NCI-H2171 (cell line): ENCODE measurements at places on chromosomes 1 and 21.
A peak's percentile ranks its signal among the peaks of the same experiment; 100 is the strongest.

- no peak for DNase-seq
Observed at GRCh38 chr1:228544021-228544850, 57.1 kb downstream of the RNF187 start.

GRCh38 chr1:101907264-101907663 is 89.5 kb downstream of the OLFM3 start:
- DNase-seq: no peak

DNA sequence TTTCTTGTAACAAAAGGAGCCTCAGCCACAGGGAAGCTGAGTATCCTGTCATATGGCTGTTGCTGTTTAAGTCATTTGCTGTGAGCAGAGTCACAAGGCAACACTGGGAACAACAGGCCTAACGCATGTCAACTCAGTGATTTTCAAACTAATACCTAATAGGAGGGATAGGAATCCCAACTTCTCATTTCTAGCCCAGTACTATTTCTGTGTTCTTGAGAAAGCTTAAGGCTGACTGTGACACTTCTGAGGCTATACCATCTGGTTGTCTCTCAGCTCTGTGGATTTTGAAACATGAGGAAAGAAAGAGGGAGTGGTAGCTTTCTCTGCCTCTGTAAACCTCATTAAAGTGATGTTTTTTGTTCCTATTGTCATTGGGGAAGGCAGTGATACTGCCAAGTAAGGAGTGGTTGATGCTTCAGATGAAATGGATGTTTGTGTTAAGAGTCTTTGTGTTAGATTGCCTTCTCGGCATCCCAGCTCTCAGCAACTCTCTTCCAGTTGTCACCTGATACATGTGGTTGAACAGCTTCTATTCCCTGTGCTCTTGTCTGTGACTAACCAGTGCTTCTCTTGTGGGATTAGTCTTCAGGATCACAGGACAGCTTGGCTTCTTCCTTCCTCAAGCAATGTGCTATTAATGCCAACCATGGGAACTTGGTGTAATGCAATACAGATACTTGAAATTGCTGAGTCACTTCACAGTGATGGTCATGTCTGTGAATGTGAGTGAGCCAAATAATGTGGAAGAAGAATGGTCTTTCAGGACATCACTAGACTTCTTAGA is 166.8 kb upstream of the IVNS1ABP start:
- peak; percentile 62 for DNase-seq

DNA sequence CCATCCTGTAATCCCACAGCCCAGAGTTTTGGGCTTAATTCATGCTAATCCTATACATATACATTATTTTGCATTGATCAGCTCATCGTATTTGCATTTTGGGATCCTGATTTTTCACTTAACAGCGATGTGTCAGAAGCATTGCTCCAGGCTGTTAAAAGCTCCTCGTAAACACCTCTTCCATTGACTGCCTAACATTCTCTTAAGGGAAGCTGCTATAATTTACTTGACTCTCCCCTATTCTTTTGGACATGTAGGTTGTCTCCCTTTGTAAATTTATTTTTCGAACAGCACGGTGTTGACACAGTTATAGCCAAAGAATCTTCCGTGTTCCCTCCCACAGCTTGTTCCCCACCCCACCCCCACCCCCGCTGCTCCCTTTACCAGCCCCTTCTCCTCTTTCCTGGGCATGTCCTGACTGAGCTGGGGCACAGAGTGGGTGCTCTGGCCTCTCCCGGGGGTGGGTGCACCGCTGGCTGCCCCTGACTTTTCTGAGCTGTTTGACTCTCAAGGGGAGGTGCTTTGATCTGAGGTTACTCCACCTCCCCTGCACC is 22.8 kb downstream of the LDLRAP1 start:
- DNase-seq: peak; percentile 55

GRCh38 chr1:117147341-117147831 is 25.8 kb upstream of the TRIM45 start:
- no peak for DNase-seq

GRCh38 chr1:204172404-204173029 is 6.4 kb upstream of the REN start:
- no peak for DNase-seq

DNA sequence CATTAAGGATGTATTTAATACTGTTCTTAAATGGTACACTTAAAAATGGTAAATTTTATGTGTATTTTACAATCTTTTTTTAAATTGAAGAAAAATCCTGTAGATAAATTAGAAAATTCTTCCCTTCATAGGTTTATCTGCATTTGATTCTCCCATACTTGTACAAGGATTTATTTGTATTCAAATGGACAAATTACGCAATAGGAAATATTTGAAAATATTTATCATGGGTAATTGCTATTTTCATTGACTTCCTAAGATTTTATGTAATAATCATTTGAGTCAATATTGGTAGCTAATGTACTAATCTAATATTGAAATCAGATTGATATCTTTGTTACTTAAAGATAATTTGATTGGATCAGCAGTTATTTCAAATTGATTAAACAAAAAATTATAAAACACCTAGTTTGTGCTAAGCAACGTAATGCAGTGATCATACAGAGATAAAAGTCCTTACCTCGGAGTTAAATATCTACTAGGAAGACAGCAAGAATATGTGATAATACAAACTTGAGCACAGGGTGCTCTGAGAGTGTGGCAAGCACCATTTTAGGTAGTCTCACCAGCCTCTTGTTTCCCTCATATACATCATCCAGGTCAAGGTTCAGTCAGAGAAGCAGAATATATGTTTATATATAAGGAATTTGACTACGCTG is 11.3 kb upstream of the C1orf162 start:
- no peak for DNase-seq
